HFFc6 (cell line): ENCODE measurements at places on chromosomes 5 and 9.
A peak's percentile ranks its signal among the peaks of the same experiment; 100 is the strongest.

DNA sequence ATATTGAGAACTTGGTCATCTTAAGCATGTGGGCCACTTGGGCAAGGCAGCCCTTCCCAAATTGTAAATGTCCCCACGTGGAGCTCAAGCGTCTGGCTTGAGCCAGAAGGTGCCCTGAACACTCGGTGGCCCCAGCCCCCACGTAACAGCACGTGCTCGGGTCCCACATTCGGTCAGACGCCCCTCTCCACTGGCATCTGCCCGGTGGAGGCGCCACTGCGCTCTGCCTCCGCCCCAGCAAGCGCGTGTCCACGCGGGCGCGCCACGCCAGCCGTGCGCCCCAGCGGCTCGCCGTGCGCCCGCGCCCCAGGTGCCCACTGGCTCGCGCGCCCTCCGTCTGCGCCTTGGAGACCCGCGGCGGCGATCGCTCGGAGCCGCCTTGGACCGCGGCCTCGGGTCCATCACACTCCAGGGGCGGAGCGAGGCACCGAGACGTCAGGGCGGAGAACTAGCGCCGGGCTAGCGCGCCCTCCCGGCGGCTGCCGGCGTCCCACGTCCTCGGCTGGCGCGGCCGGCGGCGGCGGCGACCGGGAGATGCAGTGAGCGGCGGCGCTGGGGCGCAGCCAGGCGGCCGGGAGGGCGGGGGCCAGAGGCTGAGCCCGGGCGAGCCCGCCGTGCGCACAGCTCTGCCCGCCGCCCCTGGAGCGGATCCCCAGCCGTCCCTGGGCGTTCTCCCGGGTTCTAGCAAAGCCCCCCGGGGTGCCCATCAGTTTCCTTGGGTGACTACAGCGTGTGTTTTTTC, at the start of gene PALM2AKAP2:
PALM2AKAP2 (plus strand) TSS at position 488 of the 742 bp plus-strand sequence. CDS start 291 bp downstream, outside the sequence.
- DNase-seq = peak; percentile 50

DNA sequence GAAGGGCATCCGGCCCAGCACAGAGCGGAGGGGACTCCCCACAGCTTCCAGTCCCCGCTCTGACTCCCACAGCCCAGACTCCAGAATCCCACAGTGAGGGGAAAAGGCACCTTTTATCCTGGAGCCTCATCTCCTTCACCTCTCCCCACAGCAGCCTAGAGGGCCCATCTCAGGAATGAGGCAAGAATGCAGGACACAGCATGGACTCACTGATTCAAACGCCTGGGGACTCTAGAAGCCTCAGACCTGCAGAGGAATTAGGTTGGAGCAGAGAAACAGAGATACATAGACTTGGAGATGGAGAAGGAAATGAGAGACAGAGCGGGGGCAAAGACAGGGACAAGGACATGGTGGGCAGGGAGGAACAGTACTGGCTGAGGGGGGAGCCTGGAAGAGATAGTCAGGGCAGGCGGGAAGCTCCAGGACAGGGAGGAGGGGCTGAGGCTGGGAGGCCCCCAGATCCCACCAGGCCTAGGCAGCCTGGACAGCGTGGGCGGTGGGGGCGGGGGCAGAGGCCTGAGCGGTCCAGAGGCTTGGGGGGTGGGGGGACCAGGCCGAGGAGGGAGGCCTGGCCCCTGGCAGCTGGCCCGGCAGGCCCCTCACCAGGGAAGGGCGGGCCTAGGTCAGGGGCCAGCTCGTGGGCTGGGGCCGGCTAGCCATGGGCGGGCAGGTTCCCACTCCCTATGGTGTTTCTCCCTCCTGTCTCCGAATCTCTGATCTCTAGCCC, 15.8 kb downstream of the CNTFR start:
- no peak for DNase-seq

DNA sequence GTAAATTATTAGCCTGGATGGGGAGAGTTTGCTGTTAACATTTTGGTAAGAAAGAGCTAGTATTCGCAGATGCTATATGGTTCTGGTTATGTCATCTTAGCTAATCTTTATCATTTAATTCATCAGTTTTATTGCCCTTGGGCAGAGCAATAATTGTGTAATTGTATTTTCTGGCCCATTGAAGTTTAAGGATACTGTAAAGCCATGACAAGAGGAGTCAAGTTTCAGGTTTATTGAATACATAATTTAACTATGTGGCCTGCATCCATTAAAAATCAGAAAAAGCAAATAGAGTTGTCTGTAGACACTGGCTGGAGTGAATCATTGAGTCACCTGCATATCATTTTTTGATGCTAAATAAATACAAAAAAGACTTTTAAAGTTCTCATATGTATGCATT, 255.8 kb downstream of the PRELID2 start:
- DNase-seq = no peak

GRCh38 chr9:19161257-19162025, 34.1 kb upstream of the PLIN2 start:
- DNase-seq = peak; percentile 98

- no peak for DNase-seq
Measured at GRCh38 chr5:138817241-138817640, 57.9 kb downstream of the LRRTM2 start.

DNA sequence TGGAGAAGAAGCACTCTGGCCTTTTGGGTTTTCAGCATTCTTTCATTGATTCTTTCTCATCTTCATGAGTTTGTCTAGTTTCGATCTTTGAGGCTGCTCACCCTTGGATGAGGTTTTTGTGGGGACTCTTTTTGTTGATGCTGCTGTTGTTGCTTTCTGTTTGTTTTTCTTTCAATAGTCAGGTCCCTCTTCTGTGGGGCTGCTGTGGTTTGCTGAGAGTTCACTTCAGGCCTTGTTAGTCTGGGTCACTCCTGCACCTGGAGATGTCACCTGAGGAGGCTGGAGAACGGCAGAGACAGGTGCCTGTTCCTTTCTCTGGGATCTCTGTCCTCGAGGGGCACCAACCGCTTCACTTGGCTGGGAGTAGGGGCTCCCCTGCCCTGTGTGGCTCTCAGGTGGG, 14.0 kb downstream of the RANBP17 start:
- DNase-seq = no peak

- DNase-seq = no peak
Measured at GRCh38 chr5:17172791-17173190, 44.6 kb upstream of the BASP1 start.
